ENCODE measurements at places on chromosomes 1 and 21. TPM values are rescaled to one million over a fixed set of nuclear protein-coding genes. Genes with fewer than 3 reads are reported as not detected.

- no peak for DNase-seq
Observed at GRCh38 chr1:181987334-181987895, 74.1 kb downstream of the ZNF648 start.

DNA sequence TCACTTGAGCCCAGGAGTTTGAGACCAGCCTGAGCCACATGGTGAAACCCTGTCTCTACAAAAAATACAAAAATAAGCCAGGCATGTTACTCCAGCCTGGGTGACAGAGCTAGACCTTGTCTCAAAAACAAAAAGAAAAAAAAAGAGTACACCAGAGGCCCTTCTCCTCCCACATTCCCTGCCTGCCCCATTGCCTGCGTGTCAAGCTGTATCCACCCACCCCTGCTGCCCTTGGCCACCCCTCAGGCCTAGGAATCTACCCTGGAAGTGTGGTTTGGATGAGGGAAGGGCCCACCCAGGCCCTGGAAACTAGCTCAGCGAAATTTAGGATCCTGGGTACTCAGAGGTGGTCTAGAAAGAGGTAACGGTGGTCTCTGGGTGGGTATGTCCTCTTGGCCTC lies 25.7 kb upstream of the WASF2 start:
- no peak for DNase-seq

Gene CELA3B
- total RNA-seq = not detected

DNA sequence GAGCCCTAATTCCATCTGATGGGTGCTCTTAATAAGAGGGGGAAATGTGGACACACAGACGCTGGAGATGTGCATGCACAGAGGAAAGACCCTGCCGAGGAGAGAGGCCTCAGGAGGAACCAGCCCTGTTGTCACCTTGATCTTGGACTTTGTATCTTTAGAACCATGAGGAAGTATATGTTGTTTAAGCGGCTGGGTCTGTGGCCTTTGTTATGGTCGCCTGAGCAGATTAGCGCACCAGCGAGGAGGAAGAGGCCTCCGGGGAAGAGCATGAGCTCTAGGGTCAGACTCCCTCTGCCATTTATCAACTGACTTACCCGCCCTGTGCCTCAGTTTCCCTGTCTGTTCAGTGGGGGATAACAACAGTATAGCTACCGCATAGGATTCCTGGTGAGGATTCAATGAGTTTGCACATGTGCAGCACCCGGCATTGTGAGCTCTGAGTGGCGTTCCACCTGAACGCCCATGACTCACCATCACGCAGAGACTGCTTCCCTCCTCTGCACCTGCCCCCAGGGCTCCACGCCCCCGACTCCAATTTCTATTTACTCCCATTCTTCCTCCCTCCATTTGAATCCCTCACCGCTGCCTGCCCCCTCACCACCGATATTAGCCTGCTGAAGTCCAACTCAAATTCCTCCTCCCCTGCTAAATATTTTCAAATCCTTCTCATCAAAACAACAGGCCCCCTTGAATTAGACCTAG lies 67.2 kb downstream of the ATP5PO start:
- DNase-seq = no peak

- DNase-seq = no peak
Observed at GRCh38 chr1:214506972-214507431, 44.4 kb downstream of the PTPN14 start.

DNA sequence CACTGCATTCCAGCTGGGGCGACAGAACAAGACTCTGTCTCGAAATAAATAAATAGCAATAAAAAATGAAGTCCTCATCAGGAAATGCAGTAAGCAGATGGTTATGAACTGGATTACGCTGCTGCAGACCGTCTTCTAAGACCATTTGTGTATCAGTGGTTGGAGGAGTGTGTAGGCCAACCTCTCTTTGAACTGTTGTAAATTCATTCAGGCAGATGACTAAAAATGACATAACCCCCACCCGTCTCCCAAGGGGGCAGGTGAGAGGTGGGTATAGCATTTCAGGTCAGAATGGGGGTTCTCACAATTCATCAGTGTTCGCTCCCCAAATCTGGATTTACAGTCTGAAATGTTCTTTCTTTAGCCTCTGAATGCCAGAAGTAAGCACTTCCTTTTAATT lies 177.3 kb downstream of the KIF26B start:
- no peak for DNase-seq

- DNase-seq = peak; percentile 73
Observed at GRCh38 chr1:153796786-153797659, 21.8 kb downstream of the SLC27A3 start.

Gene ATP1A2
- total RNA-seq = 0.31 TPM

Gene LRRN2
- total RNA-seq = 0.78 TPM

DNA sequence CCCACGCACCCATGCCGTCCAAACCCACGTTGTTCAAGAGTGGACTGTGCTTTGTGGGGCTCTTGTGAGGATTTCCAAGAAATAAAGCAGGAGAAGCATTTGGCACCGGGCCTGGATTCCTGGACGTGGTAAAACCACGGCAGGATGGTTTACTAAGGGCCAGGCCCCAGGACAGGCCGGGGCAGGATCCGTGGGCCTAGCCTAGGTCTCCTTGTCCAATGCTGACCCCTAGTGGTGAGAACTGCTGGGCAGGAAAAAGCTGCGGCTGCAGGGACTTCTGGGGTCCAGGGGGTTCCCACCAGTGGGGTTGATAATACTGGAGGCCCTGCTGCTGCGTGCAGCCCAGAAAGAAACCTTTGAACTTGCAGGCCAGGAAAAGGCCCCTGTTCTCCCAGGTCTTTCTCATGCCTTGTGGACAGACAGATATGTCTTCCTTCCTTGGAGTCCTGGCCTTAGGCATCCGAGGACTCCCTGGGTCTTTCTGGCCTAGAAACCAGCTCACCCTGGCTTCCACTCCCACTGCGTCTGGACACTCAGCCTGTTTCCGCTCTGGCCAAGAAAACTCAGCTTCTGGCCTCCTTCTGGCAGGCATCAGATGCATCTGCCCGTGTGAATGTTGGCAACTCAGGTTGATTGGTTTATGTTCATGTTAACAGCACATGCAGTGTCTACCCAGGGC lies 106.9 kb upstream of the TMEM51 start:
- DNase-seq = peak; percentile 69

DNA sequence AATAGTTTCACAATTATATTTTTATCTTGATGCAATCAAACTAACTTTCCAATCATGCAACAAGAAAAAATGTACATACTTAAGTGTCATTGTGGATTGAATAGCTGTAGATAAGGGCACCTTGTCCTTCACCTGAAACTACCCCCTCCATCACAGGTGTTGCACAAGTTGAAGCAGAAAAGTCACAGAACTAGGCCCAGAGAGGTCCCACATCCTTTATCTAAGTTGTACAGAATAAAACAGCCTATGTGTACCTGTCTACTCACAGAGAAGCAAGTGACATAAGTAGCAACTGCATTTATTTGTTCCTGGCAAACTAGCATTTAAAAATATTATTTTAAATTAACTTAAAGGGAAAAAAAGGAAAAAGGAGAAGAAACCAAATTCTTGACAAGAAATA lies 256.8 kb downstream of the FAF1 start:
- DNase-seq = no peak

GRCh38 chr21:15943009-15943666 lies 213.4 kb downstream of the USP25 start:
- DNase-seq = no peak

- DNase-seq = no peak
Observed at GRCh38 chr1:1039145-1039910, 19.4 kb downstream of the AGRN start.

- no peak for DNase-seq
Observed at GRCh38 chr1:208157769-208158168, 86.4 kb downstream of the PLXNA2 start.

Gene SPRR1A
- not detected for total RNA-seq

Gene HAPLN2
- not detected for total RNA-seq

- no peak for DNase-seq
Observed at GRCh38 chr1:25560788-25561187, 17.4 kb downstream of the LDLRAP1 start.

Gene AADACL3
- total RNA-seq = not detected

Gene MMP23B
- total RNA-seq = 1.9 TPM

Gene CFH
- 918 TPM for total RNA-seq

DNA sequence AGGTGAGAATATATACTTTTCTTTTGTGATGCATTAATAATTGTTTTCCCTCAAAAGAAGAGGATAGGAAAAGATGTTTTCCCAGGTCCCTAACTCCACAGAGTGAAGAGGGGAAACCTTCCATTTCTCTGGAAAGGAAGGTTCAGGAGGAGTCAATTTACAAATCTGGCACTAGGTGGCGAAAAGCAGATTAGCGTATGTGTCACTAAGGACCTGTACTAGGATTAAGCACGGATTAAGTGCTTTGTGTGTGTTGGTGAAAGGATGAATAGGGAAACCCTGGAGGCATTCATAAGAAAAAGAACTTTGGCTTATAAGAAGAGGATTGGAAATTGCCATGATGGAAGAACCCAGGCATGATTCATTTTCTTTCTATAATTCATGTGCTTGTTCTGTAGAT lies 410.1 kb upstream of the PLXNA2 start:
- DNase-seq = no peak

DNA sequence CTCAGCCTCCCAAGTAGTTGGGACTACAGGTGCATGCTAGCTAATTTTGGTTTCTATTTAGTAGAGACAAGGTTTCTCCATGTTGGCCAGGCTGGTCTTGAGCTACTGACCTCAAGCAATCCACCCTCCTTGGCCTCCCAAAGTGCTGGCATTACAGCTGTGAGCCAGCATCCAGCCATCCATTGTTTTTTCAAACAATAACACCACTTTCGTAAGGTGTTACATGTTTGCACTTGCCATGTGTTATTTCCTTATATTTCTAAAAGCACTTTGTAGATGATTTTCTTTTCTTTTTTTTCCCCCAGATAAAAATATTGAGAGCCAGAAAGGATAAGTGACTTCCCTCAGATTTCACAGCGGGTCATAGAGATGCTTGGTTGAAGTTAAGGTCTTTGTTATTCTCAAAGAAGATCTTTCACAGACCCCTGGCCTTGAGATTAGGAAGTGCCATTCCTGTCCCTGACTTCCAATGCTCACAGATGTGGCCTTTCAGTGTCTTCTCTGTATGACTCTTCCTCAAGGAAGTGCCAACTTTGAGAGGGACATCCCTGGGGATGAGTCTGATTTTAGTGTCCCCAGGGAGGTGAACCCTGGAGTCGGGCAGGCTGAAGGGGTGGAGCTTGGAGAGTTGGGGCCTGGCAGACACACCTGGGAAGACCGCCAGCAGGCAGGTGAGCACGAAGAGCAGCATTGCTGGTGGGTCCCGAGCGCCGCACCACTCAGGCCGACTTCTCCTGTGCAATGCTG lies 6.3 kb downstream of the PIGR start:
- DNase-seq = no peak

DNA sequence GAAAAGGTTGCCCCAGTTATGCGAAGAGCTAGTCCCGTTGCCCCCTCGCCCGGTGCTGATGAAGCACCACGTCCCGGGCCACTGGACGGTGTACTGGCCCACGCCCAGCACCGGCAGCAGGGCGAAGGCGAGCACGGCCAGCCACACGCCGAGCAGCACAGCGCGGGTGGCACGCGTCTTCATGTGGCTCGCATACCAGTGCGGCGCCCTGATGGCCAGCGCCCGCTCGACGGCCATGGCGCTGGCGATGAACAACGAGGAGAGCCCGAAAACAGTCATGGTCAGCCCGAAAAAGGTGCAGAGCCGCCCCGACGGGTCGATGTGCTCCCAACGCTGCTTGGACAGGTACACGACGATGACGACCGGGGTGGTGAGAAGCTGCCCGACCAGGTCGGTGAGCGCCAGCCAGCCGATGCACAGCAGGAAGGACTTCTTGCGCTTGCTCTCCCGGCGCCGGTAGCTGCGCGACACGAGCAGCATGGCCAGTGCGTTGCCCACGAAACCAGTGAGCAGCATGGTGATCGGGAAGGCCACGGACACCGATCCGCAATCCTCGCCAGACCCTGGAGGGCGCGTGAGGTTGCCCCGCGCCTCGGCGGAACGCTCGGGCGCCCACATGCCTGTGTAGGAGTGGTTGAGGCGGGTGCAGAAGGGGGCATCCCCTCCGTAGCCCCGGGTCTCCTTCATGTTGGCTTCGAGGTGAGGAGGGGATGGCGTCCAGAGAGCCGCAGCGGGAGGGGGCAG lies 553 bp downstream of the PTGER3 start:
- peak; percentile 25 for DNase-seq

- no peak for DNase-seq
Observed at GRCh38 chr1:218034468-218034867, 250.6 kb upstream of the RRP15 start.

GRCh38 chr1:109521002-109521951 lies 11.8 kb upstream of the AMIGO1 start:
- no peak for DNase-seq

DNA sequence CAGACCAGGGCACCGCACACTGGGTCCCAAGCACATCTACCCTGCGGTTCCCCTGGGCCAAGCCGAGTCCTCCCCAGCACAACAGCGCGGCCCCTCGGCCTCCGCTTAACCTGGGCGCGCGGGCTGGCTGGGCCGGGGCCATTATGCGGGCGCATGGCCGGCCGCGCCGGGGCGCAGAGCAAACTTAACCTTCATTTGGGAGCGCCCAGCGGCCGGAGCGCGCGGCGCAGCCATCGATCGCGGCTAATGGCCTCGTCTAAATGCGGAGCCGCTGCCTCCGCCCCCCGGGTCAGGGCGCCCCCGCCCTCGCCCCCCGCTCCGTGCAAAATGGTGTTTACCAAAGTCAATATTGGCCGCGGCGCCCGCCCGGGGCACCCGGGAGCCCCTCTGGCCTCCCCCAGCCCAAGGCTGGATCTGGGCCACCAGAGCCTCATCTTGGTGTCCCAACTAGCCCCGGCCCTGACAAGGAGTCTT lies 272.1 kb downstream of the TRABD2B start:
- DNase-seq = no peak

Gene PRKCZ
- 14.4 TPM for total RNA-seq

DNA sequence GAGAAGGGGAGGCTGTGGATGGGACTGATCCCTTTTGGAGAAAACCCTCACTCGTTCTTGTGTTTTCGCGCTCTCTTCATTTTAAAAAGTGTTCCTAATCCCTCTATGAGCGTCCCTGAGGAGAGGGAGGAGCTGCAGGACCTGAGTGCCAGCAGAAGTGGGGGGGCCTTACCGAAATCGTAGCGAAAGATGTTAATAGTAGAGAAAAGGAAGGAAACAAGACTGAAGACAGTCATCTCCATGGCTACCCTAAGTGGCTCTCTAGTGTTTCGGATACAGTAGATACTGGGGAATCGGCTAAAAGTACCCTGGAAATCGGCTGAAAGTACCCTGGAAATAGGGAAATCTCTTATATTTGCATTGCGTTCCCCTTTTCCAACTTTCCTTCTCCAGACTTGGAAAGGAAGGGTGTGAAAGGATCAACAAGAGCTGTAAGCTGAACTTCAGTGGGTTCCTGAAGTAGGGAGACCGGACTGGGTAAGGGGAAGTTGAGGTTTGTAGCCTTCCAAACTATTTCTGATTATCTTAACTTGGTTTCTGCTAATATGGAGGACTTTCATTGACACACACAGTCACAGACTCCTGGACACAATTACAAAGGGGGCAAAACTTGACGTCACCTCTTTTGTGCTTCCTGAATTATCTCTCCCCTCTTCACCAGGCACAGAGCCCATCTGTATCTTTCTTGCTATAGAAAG lies 486 bp upstream of the DSTYK start:
- DNase-seq = no peak

- DNase-seq = no peak
Observed at GRCh38 chr1:91610789-91611188, 110.1 kb downstream of the CDC7 start.

- no peak for DNase-seq
Observed at GRCh38 chr21:21051109-21052055, 53.2 kb downstream of the NCAM2 start.
